DMS53 (cell line): ENCODE measurements at places on chromosomes 12 and 14.

DNA sequence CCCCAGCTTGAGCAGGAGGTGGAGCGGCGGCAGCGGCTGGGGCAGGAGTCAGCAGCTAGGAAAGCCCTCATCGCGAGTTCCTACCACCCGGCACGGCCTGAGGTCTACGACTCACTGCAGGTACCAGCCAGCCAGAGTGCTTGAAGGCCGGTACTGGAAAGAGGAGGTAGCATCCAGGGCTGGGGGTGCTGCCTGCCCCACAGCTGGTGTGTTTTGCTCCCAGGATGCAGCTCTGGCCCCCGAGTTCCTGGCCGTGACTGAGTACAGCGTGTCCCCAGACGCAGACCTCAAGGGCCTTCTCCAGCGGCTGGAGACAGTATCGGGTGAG, 1.6 kb downstream of the OGFOD2 start:
- no peak for DNase-seq

GRCh38 chr12:77064896-77065360, 441 bp downstream of the E2F7 start:
- peak; percentile 88 for DNase-seq

DNA sequence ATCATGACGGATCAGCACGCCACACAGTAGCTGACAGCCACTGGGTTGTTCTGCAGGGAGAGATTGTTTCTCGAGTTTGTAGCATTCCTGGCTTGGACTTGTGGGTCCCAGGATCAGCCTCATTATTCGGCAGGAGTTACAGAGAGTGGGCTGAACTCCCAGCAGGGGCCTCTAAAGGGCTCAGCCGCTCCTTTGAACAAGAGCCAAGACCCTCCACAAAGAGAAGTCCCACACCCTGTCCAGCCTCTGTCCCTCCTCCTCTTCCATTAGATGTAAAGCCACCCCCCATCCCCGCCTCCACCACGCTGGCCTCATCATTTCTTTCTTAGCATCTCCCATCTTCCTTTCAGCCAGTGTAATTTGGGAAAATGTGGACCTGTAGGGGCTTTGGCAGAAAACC, 96.7 kb upstream of the HSPB8 start:
- DNase-seq: no peak

DNA sequence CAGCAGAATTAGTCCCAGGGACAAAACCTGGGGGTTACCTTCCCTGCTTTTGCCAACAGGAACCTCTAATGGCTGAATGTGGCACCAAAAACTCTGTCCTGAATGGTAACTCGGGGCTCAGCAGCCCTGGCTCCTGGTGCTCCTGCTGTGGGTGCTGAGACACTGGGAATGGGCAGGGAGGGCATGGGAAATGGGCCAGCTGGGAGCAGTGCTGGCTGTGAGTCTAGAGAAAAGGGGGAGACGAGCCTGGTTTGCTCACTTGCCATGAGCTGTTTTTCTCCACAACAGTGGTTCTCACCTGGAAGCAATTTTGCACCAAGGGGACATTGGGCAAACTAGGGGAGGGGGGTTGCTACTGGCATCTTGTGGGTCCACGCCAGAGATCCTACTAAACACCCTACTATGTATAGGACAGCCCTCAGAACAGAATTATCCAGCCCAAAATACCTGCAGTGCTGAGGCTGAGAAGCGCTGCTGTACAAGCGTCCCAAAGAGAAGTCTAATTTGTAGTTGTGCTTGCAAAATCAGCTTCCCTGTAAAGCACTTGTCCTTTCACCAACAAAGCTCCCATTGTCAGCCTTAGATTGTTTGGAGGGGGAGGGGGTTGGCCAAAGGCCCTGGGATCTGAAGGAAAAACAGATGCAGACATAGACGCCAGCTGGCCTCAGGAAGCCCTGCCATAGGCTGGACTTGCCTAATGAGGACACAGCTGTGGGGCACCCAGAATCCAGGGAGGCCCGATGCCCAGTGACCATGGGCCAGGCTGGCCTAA, 3.6 kb downstream of the LRRC74A start:
- DNase-seq: no peak

DNA sequence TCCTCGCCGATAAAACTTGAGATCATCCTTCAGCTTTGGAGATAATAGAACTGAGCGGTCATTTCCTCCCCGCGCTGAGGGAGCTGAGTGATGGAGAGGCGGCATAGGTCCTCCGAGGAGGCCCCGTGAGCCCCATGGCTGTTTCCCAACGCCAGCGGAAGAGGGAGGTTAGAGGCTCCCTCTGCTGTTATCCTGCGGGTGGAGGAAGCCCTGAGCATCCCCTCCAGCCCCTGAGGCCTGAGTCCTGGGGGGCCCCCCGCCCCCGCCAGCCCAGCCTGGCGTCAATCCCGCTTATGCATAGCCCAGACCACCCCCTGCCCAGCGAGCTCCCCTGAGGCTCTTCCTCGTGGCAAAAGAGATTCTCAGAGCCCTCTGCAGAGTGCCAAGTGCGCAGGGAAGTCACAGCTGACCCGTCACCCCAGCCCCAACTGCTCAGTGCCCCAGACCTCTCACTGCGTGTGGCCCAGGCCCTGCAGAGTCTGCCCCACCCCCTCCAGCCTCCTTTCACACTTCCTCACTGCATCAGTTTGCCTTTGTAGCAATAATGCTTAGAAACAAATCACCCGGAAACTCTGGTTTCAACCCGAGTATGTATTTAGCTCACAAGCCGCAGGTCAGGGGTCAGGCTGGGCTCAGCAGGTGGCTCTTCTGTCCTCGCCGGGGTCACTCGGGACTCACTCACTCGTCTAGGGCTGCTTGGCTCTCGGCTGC, 44.7 kb upstream of the GALNT9 start:
- no peak for DNase-seq

DNA sequence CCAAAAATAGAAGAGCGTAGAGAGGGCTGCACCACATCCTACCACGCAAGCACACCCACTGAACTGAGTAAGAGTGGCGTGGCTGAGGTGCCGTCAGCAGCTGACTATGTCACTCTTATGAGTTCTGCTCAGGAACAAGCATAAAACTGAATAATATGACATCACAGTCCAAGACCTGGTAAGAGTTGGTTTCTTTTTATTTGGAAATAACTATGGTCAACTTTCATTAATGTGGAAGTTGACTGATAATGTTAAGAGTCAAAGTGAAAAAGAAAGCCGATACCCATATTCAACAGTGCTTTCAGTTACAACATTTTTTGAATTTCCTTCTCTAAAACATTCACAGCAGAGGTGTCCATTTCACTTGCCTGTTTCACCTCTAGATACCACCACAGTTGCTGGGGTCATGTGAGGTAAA, 44.6 kb downstream of the GNS start:
- DNase-seq: no peak

DNA sequence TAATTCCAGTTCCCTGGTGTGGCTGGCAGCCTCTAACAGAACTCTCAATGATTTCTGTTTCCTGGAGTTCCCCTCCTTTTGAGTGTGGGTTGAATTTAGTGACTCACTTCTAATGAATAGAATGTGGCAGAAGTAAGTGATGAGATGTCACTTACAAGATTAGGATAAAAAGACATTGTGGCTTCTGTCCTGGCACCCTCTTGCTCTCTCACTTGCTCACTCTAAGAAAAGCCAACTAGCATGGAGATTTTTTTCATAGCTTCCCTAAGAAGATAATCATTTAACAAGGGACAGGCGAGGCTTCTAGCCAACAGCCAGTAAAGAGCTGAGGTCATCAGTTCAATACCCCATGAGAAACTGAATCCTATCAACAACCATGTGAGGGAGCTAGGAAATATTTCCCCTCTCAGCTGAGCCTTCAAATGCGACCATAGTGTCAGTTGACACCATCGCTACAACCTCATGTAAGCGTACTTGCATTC, 156.7 kb downstream of the TMTC3 start:
- DNase-seq: peak; percentile 79

- peak; percentile 47 for DNase-seq
These were observed 106.3 kb downstream of the SPTSSA start for GRCh38 chr14:34355584-34356263.

DNA sequence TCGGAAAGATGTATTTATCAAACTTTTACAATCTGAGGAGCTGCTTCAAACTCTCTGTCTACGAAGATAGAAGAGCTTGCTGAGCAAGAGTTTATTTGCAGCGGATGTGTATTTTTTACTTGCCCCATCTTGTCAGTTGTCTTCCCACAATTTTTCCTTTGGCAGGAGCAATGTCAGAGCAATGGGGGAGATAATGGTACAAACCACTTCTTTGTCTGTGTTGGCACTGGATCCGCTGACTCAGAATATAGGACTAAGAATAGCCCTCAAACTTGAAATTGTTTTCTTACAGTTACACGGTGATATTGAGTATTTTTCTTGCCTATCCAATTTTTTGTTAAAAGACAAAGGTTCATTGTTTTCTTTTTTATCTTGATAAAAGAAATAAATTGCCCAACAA, 27.6 kb downstream of the HELB start:
- no peak for DNase-seq

DNA sequence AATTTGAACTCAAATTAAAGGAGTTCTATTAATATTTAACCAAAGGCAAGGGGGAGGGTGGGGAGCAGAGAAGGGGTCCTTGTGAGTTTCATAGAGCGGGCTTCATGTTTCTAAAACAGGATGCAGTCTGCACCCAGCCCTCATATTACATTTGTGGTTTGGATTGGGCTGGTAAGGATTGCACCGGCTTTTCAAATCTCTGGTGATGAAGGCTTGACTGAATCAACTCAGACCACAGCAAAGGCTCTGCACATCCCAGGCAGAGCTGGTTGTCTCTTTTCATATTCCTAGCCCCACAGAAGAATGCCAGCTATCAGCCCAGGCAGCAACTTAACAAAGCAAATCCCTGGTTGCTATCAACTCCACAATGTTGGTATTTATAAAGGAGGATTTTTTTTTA, 1221.4 kb downstream of the VRK1 start:
- no peak for DNase-seq

GRCh38 chr12:31324116-31324844, 1.7 kb downstream of the SINHCAF start:
- peak; percentile 98 for DNase-seq

- DNase-seq: no peak
These were observed 2.3 kb upstream of the ITGA5 start for GRCh38 chr12:54421175-54421878.

- peak; percentile 88 for DNase-seq
These were observed 129.0 kb upstream of the HMGA2 start for GRCh38 chr12:65695113-65695865.

- DNase-seq: no peak
These were observed 396.1 kb downstream of the RAD51B start for GRCh38 chr14:68215629-68216028.

DNA sequence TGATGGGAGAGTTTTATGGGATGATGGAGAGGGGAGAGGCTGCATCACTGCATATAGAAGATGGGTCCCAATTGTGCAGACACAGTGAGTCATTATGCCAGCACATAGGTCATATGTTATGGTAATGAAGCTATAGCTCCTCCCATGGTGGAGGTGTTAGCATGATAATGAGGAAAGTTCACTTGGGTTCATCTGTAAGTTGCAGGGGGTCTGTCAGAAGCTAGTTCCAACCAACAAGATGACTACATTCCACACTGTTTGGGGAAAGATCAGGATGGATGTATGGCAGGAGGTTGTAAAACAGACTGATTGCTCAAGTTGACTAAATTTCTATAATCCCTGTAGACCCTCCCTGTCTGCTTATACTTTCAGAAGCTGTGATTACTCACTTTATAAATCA, 561.3 kb downstream of the C12orf50 start:
- DNase-seq: no peak

DNA sequence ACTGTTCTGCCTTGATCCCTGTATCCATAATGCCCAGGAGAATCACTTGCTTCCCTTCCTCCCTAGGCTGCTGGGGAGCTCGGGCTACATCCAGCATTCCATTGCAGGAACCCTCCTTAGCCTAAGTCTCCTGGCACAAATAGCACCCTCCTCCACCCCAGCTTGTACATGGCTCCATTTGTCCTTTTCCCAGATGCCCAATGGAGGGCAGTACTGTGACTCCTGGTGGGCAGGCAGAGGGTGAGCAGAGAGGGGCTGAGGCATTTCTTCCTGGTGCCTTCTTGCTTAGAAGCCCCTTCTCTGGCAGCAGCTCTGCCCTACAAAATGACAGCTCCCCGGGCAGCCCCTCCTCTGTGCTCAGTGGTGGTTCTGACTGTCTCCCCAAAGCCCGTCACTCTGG, 86.5 kb downstream of the RBM19 start:
- DNase-seq: no peak

DNA sequence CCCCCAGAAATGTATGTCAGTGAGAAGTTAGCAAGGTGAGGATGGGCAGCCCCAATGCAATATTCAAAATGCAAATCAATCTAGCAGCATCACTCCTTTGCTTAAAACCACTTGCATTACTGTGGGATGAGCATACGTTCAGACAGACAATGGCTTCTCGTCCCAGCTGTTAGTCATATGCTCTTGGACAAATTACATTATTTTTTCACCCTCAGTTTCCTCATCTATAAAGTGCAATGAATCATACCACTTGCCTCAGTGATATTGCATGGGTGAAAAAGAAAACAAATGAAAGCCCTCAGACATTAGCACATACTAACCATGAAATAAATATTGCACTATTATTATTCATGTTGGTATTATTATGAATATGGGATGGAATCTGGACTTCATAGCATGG, 132.3 kb downstream of the C12orf75 start:
- DNase-seq: peak; percentile 17

GRCh38 chr14:101017806-101018560, 114.5 kb upstream of the RTL1 start:
- DNase-seq: no peak

- no peak for DNase-seq
These were observed 7.2 kb downstream of the NAB2 start for GRCh38 chr12:57096099-57096572.

GRCh38 chr12:104131609-104132008, 6.4 kb downstream of the NFYB start:
- peak; percentile 22 for DNase-seq

DNA sequence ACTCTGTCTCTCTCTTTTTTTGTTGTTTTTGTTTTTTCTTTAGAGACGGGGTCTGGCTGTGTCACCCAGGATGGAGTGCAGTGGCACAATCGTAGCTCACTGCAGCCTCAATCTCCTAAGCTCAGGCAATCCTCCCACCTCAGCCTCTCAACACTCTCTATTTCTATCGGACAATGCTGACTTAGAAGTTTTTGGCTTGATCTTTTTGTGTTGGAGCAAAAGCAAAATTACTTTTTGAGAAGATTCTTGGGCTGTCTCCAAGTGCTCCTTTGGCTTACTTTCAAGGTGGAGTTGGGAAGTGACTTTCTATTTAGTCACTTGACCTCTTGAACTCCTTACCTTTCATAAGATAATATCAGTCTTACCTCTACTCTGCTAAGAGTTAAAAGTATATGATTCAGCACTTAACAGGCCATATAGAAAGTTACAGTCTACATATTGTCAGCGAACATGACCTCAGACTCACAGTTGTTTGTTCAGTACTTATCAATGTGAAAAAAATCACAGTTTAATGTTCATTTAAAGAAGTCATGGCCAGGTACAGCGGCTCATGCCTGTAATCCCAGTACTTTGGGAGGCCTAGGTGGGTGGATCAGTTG, 15.4 kb upstream of the MIA2 start:
- peak; percentile 2 for DNase-seq

GRCh38 chr12:111942557-111942956, 70.4 kb downstream of the TMEM116 start:
- peak; percentile 37 for DNase-seq
